ENCODE measurements at places on chromosomes 1 and 21.

DNA sequence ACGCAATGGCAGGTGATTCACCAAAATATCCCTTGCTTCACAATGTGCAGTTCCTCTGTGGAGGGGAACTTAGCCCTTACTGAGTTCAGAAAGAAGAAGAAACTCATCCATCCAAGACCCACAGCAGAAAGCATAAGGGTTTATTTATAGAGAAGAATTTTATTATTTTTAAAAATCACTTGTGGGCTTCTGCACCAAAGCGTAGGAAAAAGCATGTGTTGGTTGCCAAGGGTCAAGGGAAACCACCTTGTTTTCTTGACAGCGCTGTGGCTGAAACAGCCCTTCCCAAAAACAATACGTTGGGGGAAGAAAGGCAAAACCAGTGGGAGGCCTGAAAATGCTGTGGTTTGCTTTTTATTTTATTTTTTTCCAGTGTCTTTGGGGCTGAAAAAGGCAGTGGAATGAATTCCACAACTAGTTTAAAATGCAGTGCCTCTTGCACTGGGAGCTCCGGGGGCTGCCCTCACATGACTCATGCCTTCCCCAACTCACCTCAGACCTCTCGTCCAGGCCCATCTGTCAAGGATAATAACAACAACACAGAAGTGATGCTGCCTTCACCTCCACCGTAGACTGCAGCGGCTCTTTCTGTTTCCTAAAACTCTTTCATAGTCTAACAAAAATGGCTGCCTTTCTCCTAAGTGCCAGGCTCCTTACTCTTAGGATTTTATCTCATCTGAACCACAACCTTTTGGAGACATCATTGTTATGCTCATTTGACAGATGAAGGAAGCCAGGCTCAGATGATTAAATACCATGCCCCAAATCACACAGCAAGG lies 224.2 kb upstream of the JUN start:
- DNase-seq = no peak

- DNase-seq = no peak
Measured at GRCh38 chr1:183148599-183148998, 37.5 kb upstream of the LAMC2 start.

- no peak for DNase-seq
Measured at GRCh38 chr1:16986962-16987361, 6.5 kb upstream of the MFAP2 start.

DNA sequence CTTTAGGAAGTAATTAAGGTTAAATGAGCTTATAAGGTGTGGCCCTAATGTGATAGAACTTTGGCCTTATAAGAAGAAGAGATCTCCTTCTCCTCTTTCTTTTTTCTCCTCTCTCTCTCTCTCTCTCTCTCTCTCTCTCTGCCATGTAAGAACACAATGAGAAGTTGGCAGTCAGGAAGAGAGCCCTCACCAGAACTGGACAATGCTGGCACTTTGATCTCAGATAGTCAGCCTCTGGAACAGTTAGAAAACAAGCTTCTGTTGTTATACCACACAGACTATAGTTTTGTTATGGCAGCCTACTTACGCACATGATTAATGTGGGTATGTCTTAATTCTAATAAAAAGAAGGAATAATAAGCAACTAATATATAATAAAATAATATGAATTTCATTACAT lies 444.2 kb upstream of the LRRC7 start:
- no peak for DNase-seq

GRCh38 chr1:2587860-2588571 lies 1.4 kb downstream of the PRXL2B start:
- DNase-seq = no peak

DNA sequence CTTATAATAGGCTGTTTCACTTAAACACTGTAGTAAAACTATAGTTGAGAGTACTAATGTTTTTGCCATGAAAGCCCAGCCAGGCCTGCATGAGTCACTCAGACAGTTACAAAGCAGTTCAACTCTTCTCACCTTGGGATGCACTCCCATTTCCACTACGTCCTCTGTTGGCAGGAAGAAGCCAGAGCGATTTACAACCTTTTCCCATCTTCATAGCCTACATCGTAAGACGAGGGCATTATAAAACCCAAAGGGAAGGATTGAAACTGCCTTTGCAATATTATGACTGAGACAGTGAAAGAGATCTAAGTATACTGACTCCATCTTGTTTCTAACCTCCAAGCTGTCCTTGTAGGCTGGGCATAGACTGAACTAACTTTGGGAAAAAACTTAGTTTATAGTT lies 71.8 kb upstream of the CSF1 start:
- no peak for DNase-seq

DNA sequence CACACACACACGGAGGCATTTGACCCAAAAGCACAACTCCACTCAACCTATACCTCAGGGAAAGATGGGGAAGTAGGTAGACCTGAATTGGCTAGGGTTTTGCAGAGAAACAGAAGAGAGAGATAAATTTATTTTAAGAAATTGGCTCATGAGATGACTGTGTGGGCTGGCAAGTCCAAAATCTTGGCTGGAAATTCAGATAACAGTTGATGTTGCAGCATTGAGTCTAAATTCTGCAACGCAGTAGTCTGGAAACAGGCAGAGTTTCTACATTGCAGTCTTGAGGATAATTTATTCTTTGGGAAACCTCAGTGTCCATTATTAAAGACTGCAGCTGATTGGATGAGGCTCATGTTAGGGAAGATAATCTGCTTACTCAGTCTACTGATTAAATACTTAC lies 4.3 kb upstream of the LCE2B start:
- no peak for DNase-seq

DNA sequence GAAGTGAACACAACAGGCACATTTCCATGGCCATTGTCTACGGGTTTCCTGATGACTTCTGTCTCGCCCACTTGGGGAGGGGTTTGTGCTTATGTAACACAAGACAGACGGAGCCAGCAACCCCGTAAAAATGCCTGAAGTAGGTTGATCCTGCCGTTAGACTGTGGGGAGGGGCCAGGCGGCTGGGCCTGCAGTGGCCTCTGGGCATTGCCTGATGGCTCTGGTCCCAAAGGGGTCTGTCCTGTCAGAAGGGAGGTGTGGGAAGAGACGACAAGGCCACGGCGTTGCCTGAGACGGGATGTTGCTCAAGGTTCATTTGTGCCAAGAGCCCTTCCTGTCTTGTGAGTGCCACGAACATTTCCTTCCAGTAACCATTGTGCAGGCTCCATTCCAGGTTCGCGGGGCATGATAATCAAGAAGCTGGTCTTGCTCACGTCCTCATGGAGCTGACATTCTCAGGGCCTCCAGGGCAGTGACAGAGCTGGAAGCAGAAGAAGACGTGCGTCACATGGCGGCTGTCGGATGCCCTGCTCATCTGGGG lies 44.7 kb downstream of the ABCG1 start:
- DNase-seq = no peak

GRCh38 chr1:186213225-186213607 lies 161.8 kb downstream of the TPR start:
- DNase-seq = no peak

DNA sequence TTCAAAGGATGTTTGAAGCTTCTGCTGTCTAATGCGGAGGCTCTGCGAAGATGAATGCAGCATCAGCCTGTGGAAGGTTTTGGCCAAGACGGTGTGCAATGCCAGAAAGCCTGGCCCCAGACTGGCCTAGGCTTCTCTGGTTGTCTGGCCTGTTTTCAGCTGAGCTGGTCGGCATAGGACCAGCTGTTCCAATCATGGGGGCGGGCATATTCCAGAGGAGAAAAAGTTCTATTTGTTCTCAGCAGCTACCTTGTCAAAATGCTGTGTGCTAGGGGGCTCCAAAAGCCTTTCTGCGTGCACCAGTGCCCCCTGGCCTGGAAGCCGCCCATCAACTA lies 57.6 kb downstream of the TGFB2 start:
- DNase-seq = no peak

GRCh38 chr1:196897158-196897828 lies 9.4 kb downstream of the CFHR4 start:
- no peak for DNase-seq

DNA sequence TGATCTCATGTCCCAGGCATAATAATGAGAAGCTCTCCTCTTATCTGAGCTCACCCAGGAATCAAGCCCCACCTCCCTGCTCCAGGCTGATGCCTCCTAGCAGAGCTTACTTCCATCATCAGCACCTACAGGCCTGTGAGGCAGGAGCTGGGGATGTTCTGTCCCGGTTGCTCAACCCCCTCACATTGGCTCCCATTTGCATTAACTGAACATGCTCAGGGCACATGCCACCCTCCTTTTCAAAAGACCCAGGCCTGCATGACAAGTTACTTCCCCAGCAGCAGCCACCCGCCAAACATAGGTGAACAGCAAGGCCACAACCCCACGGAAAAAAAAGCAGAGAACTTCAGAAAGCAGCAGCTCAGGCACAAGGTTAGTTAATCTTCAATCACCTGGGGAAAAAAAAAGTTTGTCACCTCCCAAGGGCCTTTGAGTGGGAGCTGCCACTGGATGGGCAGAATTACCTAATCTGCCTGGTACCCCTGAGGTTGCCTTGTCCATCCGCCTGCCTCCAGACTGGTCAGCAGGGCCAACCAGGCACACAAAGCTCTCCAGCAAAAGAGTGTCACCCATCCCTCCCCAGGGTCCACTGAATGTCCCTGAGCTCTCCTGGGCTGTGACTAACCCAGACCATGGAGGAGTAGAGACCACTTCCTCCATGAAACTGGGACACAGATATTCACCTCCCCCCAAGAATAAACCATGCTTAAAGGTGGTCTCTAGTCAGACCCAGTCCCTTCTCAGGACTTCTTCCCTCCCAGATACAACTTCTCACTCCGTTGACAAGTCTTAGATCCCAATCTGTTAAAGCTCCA lies 4.4 kb downstream of the KCNN3 start:
- DNase-seq = no peak

GRCh38 chr1:227447531-227447990 lies 115.8 kb upstream of the ZNF678 start:
- no peak for DNase-seq

DNA sequence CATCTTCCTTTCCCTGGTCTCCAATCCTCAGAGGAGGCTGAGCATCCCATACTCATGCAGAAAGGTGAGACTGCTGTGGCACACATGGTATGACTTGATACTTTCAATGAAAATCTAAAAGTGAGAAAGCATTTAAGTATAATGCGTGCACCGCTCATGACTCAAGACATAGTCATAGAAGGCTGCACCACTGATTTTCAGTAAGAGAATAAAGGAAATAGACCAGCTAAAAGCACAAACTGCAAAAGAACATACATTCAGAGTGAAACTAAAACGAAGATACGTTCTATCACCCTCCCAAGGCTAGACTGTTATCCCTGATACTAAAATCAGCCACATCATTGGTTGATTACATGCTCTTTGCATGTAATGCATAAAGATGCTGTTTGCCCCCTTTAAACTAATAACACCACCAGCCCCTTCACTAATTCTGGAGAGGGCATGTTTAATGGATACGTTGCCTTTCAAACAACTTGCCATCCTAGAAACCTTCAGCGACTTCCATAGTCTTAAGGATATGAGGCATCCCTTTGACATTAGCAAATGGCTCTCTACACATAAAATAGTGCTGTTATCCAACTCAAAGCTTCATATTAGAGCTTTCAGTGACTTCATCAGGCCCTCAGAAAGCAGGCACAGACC lies 2.1 kb downstream of the PLD5 start:
- DNase-seq = no peak

GRCh38 chr21:45543710-45544448 lies 1.6 kb upstream of the SLC19A1 start:
- no peak for DNase-seq

DNA sequence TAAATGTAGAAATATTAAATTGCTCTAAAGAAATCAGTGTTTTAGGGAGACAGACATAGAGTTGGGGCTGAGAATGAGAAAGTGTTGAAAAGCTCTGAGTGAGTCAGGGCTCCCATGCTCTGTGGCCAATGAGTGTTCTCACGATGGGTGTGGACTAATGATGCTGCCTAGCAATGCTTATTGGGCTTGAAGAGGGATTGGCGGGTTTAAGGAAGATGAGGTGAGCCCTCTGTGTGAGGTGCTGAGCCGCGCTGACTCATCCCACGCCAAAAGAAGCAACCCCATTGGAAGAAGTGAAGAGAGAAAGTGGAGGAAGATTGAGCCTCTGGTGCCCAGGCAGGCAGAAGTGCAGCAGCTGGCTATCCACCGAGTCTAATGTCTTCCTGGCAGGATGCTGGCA lies 65.1 kb upstream of the DPT start:
- DNase-seq = no peak

DNA sequence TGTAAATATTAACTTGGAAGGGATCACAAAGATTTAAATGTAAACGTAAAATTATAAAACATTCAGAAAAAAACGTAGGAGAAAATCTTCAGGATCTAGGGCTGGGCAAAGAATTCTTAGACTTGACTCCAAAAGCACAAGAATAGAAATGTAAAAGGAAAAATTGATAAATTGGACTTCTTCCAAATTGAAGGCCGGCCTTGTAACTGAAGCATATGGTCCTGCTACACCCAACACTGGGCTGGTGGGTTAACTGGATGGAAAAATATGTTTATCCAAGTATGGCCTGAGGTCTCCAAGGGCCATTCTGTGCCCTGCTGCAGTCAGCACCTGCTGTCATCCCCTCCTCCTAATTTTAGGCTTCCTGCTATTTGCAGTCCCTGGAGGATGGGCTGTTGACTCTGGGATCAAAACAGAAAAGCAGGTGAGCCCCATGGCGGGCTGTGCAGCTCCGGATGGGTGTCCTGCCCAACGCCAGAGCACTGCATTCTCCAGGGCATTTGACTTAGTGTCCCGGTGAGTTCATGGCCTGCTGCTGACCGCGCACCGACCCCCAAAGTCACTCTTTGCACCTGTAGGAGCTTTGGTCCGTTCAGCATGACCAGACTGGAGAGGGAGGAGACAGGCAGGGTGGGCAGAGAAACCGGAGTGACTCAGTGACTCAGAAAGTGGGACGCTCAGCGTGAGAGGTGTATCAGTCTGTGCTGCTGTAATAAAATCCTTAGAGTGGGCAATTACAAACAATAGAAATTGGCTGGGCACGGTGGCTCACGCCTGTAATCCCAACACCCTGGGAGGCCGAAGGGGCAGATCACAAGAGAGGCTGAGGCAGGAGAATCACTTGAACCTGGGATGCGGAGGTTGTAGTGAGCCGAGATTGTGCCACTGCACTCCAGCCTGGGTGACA lies 6.1 kb upstream of the AIRE start:
- no peak for DNase-seq

DNA sequence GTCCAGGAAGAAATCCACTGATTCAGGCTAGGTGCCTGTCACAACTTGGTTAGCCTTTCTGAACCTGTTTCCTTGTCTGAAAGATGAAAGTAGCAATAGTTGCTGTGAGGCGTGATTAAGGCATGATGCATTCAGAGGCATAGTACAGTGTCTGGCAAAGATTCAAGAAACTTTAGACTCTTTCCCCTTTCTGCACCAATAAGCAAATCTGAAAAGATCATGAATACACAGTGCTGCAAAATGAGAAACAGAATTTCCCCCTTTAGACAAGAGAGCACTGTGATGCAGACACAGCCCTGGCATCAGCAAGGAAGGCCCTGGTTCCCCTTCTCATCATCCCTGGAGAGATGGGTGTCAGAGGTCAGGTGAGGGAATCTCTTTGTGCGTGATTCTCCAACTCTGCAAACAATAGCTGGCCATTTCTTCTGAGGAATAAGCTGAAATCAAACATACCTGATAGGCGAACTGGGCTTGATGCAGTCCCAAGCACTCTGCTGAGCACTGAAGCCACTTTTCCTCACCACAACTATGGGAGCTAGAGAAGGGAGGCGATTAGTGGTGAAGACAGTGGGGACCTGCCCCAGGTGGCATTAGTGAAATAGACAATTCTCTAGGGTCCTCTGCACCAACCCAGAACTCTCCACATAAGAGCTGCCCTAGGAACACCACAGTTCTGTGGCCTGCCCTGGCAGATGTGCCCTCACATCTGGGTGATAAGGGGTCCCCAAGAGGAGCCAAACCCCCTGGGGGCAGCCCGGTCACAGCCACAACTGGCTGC lies 41.7 kb downstream of the ITPKB start:
- DNase-seq = no peak

GRCh38 chr1:189659731-189660130 lies 817.9 kb downstream of the BRINP3 start:
- no peak for DNase-seq

Data from activated naive CD4-positive, alpha-beta T cell (primary cell).